ENCODE measurements at places on chromosomes 11 and 22.

- no peak for DNase-seq
Observed at GRCh38 chr22:46356496-46357480, 21.3 kb downstream of the TRMU start.

- DNase-seq = peak; percentile 77
Observed at GRCh38 chr11:12842933-12843636, 166.0 kb upstream of the RASSF10 start.

- DNase-seq = no peak
Observed at GRCh38 chr11:94864506-94865045, 96.4 kb downstream of the AMOTL1 start.

DNA sequence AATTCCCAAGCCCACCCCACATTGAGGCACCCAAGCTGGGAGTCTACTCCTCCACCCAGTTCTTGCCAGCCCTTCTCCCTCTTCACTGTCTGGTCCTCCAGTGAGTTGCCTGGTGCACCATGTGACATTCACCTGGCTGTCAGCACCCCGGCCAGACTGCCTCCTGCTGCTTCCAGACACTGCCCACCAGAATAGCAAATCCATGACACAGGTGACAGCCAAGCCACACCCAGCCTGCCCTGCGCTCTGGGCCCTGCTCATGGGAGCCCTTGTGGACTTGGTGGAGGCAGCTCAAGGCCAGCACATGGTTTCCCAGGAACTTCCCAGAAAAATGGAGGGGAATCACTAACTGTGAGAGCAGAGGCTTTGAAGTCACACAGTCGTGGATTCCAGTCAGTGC is 96.3 kb upstream of the CSNK2A3 start:
- no peak for DNase-seq

DNA sequence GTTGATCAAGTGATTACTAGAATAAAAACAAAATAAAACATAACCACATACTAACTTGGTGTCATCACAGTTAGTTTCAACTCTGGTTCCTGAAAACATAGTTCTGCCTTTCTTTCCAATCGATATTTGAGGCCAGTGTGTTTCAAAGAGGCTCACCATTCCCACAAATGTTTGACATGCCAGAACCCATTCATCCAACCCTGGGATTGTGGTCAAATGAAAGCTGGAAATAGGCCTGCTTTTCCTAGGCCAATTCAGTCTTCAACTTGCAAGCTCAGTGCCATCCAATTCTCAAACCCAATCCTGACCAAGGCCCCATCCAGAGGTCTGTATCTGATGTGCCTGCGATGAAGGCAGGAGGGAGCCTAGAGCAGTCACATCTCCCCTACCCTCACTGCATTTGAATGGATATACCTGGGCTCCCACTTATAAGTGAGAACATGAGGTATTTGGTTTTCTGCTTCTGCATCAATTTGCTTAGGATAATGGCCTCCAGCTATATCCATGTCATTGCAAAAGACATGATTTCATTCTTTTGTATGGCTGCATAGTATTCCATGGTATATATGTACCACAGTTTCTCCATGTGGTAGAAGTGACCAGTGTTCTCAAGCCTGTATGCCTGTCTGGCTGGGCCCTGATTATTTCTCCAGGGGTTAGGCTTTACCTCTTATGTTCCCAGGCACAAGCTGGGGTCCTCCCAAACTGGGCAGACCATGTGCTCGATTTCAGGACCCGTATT is 143.2 kb downstream of the SWAP70 start:
- no peak for DNase-seq

GRCh38 chr22:41870786-41871185 is 37.9 kb downstream of the SREBF2 start:
- DNase-seq = no peak

DNA sequence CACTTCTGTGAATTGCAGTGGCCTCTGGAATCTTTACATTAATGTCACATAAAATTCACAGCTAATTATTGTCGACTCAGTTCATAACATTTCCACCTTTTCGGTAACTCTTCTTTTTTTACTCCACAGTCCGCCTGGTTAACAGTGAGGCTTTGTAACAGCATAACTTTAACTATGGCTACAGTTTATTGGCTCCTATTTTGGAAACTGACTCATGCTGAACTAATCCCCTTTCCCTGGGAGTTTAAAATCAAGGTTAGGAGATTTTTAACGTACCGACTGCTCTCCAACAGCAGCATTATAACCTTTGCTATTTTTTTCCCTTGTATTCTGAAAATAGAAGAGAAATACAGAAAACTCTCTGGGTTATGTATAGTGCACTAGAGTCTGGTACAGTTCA is 3.2 kb upstream of the POGLUT3 start:
- DNase-seq = no peak

- peak; percentile 78 for DNase-seq
Observed at GRCh38 chr11:107840129-107840484, 18.5 kb downstream of the SLC35F2 start.

- DNase-seq = no peak
Observed at GRCh38 chr11:71530602-71531001, 3.5 kb downstream of the KRTAP5-7 start.

- no peak for DNase-seq
Observed at GRCh38 chr11:7907121-7907520, 23.9 kb downstream of the OR10A6 start.

GRCh38 chr11:69659591-69659990 is 15.6 kb downstream of the LTO1 start:
- no peak for DNase-seq

- peak; percentile 19 for DNase-seq
Observed at GRCh38 chr11:71342951-71343827, 90.8 kb upstream of the SHANK2 start.

DNA sequence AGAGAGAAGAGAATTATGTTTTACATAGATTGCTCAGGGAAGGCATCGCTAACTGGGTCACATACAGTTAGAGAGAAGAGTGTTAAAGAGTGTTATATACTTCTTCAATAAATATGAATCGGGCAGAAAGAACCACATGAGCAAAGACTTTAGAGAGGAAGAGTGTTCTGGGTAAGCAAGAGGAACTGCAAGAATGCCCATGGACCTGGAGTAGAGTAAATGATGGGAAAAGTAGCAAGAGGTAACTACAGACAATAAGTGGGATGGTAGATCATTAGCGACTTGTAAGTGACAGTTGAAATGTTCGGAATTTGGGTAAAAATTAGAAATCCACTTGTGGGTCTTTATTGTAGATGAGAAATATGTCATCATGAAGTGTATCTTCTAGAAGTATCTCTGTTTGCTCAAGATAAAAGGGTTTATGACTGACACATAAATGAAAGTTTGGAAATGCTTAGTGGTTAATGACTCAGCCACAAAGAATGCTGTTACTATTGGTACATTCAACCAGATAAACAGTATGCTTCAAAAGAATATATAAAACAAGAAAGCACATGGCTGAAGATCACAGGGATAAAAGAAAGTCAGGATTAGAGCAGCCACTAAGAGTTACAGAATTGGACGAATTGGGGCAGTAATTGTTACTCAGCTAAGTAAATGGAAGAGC is 229.3 kb downstream of the CASP12 start:
- peak; percentile 88 for DNase-seq

- DNase-seq = no peak
Observed at GRCh38 chr22:38416621-38417251, 38.3 kb downstream of the KCNJ4 start.

DNA sequence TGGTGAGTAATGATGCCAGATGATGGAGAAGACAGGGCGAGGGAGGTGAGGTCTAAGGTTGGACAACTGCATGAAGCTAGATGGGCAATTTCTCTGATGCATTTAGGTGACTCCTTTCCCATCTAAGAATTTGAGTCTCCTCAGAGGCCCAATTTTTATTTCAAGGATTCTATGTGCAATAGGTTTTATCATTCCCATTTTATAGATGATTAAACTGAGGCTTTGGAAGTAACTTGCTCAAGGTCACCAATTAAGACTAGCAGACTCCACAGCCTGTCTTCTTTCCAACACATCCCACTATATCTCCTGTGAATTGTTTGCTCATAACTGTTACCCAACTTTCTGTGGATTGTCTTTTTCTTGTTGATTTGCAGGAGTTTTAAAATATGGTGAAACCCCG is 28.5 kb downstream of the DSCAML1 start:
- DNase-seq = no peak

- DNase-seq = no peak
Observed at GRCh38 chr11:18056561-18057181, 10.6 kb upstream of the TPH1 start.

Measured in NCI-H226 (cell line).